Foreskin melanocyte (primary cell): ENCODE measurements at places on chromosomes 6 and 20.

DNA sequence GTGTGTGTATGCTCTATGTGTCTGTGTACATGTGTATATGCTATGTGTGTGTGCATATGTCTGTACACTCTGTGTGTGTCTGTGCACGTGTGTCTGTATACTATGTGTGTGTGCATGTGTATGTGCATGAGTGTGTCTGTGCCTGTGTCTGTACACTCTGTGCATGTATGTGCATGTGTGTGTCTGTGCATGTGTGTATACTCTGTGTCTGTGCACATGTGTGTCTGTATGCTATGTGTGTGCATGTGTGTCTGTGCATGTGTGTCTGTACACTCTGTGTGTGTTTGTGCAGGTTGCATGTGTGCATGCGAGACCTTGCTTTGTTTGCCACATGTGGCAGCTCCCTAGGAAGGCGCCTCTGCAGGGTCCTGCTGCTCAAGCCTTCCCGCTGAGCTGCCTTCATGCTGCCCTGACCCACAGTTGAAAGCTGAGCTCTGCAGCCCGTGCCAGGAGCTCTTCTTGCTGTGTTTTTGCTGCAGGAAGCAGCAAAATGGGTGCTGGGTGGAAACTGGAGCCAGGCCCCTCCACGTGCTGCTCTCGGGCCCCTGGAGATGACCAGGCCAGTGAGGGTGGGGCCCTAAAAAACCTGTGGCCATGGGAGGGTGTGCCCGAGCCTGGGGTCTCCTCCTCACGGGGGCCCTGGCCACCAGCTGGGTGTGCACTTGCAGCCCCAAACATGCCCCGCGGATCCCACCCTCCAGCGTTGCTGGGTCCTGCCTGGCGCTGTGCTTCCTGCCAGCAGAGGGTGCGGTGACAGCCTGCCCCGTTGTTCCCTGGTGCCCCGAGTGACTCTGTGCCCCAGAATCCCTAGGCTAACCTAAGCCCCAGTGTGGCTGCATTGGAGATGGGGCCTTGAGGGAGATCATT, 109.1 kb downstream of the DACT2 start:
- DNase-seq: no peak

DNA sequence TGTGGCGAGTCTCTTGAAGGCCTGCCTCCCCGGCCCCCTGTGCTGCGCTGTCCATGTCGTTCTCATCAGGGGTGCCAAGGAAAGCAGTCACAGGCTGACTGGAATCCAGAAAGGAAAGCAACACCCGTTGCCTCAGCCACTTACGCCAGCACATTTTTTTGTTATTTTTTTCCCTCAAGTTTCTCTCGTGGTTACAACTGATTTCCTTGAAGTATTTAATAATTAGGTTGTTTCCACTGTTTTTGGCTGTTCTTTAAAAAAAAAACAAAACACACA, 17.9 kb upstream of the SLC22A1 start:
- no peak for DNase-seq

- no peak for DNase-seq
Observed at GRCh38 chr6:130426066-130426721, 60.4 kb downstream of the TMEM200A start.

DNA sequence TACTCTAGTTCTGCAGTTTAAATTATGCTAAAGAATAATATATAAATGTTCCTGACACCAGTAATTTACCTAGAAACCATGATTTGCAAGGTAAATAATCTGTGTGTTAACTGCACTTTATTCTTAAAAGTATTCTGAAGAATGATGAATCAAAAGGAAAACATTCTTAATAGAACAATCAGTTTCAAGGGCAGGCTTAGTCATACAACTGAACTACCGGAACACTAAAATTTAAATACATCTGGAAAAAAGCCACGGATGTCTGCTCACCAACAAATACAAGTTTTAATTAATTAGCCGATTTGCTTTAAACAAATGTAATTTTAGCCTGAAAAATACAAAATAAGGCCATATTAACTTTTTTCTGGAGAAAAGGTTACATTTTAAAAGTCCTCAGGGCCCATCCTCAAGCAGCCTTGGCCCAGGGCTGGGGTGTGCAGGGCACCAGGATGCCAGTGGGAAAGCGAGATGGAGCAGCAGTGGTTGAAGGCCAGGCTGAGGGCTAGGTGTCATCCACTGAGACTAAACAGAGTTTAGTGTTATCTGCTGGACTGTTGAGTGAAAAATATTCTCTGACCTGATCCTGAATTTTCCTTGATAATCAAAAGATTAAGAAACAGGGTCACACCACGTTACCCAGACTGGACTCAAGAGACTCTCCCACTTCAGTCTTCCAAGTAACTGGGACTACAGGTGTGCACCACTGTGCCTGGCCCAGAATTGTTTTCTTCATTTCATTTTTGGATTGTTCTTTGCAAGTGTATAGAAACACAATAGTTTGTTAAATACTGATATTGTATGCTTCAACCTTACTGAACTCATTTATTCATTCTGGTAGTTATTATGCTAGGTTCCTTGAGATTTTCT, 88.2 kb upstream of the DST start:
- DNase-seq: no peak

GRCh38 chr6:141956046-141956761, 176.5 kb upstream of the GJE1 start:
- no peak for DNase-seq

DNA sequence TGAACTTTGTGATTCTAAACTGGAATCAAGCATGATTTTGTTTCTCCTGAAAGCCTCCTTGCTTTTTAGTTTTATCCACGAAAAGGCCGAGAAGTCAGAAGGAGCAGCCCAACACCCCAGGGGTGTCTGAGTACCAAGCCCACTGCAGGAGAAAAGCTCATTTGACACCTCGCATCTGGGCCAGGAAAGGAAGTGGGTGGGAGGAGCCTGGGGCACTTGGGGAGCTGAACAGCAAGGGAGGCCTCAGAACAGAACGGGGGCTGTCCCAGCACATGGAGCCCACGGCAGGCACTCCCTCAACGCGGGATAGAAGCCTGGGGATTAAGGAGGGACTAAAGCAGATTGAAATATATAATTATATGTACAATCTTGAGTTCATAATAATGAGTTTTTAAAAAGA, 6.6 kb downstream of the KIF25 start:
- no peak for DNase-seq

GRCh38 chr6:3456395-3456897, 404 bp downstream of the SLC22A23 start:
- DNase-seq: no peak

DNA sequence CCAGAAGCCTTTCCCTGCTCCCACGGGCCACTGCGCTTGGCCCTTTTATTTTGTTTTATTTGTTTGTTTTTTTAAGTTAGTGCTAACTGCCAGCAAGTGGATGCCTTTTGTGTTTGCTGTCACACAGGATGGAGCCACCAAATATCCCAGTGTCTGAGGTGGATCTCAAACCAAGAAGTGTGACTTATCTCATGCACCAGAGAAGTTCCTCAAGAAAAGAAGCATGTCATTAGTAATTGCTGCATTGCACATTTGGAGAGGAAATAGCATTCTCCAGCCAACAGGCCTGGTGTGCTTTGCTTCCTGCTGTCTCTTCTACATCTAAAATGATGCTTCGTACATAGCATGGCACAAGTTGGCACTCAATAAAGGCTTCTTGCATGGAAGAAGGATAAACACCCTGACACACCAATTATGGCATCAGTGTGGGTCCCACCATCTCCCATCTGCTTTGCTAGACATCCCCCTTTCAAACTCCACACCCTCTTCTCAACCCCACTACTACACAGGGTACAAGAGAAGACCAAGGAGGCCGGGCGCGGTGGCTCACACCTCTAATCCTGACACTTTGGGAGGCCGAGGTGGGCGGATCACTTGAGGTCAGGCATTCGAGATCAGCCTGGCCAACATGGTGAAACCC, 1.9 kb upstream of the ATP9A start:
- no peak for DNase-seq

GRCh38 chr20:60078351-60079250, 120.4 kb downstream of the CDH26 start:
- no peak for DNase-seq

DNA sequence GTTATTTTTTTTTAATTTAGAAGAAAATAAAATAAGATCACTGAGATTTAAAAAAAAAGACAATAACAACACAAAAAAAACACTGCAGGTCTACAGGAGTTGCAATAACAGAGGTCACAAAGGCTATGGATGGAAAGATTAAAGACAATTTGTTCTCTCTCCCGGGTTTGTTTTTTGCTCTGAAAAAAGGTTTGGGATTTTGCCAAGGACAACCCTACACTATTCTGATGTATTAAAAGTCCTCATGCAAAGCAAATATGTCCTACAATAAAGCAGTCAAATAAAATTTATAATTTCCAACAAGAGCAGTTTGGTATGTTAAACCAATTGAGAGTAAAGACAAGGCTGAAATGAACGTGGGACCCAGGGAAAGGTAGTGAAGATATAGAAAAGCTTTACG, 55.6 kb downstream of the PTPRK start:
- no peak for DNase-seq

DNA sequence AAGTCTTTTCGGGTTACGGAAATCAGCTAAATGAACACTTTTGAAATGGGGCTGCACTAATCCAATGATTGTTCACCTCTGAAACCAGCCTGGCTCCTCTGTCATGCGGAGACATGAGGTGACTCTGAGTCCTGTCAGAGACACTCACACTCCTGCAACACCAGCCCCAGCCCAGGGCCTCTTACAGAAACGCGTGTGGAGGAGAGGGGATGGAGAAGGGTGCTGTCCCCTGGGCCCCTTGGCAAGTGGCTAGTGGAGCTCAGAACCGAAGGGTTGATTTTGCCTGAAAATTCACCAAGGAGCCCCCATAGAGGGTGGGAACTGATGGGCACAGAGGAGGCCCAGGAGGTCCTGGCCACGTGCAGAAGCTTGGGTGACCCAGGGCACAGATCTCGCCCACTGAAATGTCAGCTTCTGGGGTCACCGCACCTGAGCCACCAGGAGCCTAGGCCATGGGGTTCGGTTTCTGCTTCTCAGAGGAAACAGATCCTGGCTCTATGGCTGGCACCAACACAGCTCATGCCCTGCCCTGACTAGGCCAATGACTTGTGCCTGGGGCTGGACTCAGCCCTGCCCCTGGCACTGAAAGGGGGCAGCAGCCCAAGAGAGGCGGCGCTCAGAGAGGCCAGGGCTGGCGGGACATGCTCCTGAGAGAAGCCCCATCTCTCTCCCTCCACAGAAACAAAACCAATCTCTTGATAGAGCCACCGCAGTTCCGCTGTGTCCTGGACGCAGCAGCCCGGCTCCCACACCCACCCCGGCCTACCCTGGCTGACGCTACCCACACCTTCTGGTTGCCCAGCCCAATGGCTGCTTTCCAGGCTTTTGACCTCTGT, 144.7 kb downstream of the ERMARD start:
- no peak for DNase-seq

DNA sequence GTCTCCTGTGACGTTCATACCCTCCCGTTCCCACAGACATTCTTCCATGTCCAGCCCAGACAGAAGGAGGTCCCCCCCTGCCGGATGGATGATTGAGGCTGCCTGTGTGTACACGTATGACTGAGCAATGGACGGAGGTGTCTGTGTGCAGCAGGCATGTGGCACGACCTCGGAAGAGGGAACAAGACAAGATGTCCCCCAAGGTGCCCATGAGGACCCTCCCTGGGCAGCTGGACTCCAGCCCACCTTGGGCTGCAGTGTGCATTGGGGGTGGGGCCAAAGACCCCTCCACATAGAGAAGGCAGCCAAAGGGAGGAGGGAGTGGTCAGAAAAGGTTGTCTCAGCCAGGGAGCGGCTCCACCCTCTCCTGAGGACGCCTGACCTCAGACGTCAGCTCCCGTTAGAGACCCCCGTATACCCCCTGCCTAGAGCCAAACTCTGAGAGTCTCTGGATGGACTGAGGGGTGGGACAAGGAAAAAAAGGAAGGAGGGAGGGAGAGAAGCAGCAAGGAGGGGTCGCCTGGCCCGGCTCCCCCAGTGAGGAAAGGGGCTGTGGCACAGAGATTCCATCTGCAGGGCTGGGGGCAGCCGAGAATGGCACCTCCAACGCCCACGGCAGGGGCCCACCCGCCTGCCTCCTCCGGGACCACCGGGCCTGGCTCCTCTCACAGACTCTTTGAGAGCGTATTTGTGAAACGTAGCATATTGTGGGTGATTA, 92.9 kb upstream of the BHLHE23 start:
- no peak for DNase-seq

GRCh38 chr6:159203304-159204005, 34.3 kb downstream of the FNDC1 start:
- DNase-seq: no peak
